ENCODE measurements at places on chromosomes 2 and 18. TPM values are rescaled to one million over a fixed set of nuclear protein-coding genes. Genes with fewer than 3 reads are reported as not detected.
A peak's percentile ranks its signal among the peaks of the same experiment; 100 is the strongest.

GRCh38 chr2:141611176-141611571 is 519.6 kb downstream of the LRP1B start:
- H3K4me1 ChIP-seq = peaks cover 8% of the 10 kb centered on the region

GRCh38 chr18:28099237-28099636 is 77.7 kb downstream of the CDH2 start:
- no peaks in the 10 kb centered on the region for H3K27me3 ChIP-seq
- peaks cover 5% of the 10 kb centered on the region for H3K4me1 ChIP-seq
- DNase-seq = no peak
- H3K36me3 ChIP-seq = peaks cover 26% of the 10 kb centered on the region

- H3K36me3 ChIP-seq = peaks cover 3% of the 10 kb centered on the region
- peaks cover 22% of the 10 kb centered on the region for H3K4me1 ChIP-seq
- H3K4me3 ChIP-seq = no peak overlapping the region
- no peak for DNase-seq
- no peak overlapping the region for H3K27ac ChIP-seq
Measured at GRCh38 chr2:195671563-195671962, 14.5 kb downstream of the SLC39A10 start.

ADAM23 gene
- 19.9 TPM for total RNA-seq

- no peaks in the 10 kb centered on the region for H3K36me3 ChIP-seq
- H3K27ac ChIP-seq = no peak overlapping the region
- H3K27me3 ChIP-seq = no peaks in the 10 kb centered on the region
- H3K4me3 ChIP-seq = no peak overlapping the region
Measured at GRCh38 chr2:191791953-191792560, 54.8 kb downstream of the CAVIN2 start.

GRCh38 chr2:128809259-128809636 is 490.6 kb upstream of the HS6ST1 start:
- H3K27ac ChIP-seq = no peak overlapping the region
- H3K27me3 ChIP-seq = no peaks in the 10 kb centered on the region
- no peak overlapping the region for H3K4me3 ChIP-seq
- H3K4me1 ChIP-seq = peaks cover 2% of the 10 kb centered on the region

DNA sequence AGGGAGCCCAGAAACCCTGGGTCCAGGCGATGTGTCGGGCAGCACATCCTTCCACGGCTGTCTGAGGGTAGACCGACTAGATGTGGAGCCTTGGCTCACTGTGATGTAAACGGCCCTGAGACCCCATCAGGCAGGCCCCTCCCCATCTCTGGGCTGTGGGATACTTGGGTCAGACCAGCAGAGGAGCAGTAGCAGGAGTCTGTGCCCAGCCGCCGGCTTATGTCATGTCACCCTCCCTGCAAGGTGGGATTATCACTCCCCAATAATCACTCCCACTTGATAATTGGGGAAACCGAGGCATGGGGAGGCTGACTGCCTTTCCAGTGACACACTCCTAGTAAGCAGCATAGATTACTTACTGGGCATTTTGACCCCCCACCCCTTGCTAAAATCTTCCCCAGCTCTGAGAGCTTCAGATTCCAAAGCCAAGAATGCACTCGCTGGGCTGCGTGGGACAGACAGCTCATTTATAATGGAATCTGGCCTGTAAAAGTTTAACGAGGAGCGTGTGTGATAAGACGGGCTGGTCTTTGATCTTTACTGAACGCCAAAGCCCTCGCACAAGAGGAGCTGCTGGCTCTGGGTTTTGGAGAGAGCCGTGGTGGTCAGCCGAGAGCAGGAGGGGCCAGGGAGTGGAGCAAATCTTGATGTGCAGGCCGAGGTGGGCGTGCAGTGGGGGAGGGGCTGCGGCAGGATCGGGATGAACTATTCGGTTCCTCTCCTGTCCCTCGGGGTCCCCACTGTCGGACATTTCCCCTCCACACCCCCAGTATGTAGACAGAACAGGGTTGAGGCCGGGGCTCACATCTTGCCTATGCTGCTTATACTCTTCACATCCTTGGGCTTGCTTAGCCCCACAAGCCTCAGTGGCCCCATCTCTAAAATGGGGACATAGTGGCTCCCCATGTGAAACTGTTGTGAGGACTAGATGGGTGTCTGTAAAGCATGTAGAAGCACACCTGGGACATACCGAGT is 200.0 kb downstream of the GLI2 start:
- peak; percentile 30 for DNase-seq
- H3K4me1 ChIP-seq = peaks cover 27% of the 10 kb centered on the region
- H3K36me3 ChIP-seq = no peaks in the 10 kb centered on the region
- H3K27me3 ChIP-seq = peaks cover 91% of the 10 kb centered on the region

CXCR1 gene
- not detected for total RNA-seq

DNA sequence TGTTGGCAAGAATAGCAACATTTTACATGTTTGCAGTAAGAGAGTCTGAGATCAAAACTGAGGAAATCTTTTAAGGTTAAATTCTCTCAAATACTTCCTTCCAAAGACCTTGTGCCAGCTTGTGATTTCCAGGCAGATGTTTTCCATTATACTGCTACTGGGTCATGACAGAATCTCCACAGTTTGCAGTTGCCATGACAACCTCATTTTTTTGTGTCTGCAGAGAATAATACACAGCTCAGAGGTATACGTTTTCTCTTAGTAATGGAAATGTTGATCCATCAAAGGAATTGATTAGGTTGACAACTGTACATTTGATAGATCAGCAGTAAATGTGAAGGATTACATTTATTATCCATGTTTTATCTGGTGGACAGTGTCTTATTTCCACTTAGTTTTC is 29.1 kb upstream of the CSRNP3 start:
- no peak overlapping the region for H3K27ac ChIP-seq
- no peaks in the 10 kb centered on the region for H3K27me3 ChIP-seq
- no peak for DNase-seq

ANTXR1 gene
- 77.4 TPM for total RNA-seq

- peaks cover 14% of the 10 kb centered on the region for H3K4me1 ChIP-seq
- no peak overlapping the region for H3K4me3 ChIP-seq
Measured at GRCh38 chr2:43387092-43388062, 161.0 kb upstream of the ZFP36L2 start.

CD226 gene
- 0.55 TPM for total RNA-seq

- no peaks in the 10 kb centered on the region for H3K27me3 ChIP-seq
- no peak overlapping the region for H3K4me3 ChIP-seq
Measured at GRCh38 chr2:157271590-157272203, 14.2 kb downstream of the GALNT5 start.

C2orf15 gene
- 16.0 TPM for total RNA-seq
